HL-60 (cell line): ENCODE measurements at places on chromosomes 7 and 10.

GRCh38 chr10:47447705-47448104 is 36.2 kb downstream of the ANXA8 start:
- DNase-seq: no peak

GRCh38 chr7:133053321-133053891 is 28.5 kb downstream of the CHCHD3 start:
- DNase-seq: no peak

DNA sequence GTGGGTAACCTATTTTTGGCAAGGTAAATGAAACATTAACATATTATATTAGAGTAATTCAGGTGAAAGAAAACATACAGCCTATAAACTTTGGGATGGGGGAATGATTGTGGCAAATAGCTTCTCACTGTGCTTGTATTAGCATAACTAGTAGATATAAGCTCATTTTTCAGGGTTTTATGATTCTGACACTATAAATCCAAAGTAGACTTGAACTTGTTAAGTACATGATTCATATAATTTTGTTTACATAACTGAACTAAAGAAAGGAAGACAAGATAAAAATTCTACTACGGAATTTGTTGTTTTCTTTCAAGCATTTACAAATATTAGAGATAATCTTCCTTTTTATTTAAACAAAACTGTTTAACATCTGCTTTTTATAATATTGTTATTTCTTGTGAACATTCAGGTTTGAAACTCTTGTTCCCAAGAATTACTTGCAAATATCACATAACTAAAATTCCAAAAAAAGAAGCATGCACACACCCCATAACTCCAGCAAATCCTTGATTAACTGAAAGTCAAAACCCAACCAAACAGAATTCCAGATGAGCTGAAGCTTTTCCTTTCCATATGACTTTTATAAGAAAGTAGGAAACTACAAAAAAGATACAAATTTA is 142.3 kb downstream of the JAZF1 start:
- DNase-seq: no peak

DNA sequence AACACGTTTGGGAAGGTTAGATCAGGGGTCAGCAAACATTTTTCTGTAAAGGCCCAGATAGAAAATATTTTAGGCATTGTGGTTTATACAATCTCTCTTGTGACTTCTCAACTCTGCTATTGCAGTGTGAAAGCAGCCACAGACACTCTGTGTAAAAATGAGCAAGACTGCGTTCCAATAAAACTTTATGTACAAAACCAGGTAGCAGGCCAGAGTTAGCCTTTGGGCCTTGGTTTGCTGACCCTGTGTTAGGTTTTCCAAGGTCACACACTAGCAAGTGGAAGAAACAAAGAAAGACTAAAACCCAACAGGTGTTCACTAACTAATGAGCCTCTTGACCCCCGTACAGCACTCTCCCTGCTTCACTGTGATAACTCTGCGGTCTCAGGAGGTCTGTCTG is 14.9 kb upstream of the PAXIP1 start:
- no peak for DNase-seq

DNA sequence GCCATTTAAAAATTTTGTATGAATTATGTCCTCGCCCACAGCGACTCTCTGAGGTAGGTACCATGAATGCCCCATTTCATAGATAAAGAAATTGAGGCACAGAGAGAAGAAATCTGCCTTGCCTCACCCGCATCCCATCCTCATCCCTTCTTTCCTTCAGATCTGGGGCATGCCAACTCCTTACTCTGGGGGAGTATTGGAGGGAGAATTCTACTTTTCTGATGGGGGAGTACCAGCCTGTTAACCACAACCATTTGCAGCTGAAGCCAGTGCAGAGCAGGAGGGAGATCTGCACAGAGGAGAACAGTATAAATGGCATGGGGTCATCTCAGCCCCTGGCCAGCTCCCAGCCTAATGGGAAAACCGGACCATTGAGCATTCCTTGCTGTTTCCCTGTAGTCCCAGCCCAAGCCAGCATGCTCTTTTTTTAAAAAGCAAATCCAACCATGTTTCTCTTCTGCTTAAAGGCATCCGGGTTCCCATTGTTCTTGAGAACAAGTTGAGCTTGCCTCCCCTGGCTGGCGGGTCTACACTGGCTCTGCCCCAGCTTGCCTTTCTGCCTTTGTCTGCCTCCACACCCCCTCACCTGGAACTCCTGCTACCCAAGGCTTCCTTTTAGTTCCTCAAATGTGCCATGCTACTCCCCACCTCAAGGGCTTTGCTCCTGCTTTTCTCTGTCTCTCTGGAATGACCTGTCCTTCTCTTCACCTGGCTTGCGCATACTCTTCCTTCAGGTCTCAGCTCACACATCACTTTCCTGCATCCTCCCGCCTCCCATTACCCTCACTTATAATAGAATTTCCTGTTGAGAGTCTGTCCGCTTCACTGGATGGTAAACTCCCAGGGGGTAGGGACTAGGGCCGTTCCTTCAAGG is 8.8 kb upstream of the ZNF503 start:
- DNase-seq: no peak

- DNase-seq: no peak
These were observed 232.8 kb downstream of the GLRX3 start for GRCh38 chr10:130368761-130369560.

DNA sequence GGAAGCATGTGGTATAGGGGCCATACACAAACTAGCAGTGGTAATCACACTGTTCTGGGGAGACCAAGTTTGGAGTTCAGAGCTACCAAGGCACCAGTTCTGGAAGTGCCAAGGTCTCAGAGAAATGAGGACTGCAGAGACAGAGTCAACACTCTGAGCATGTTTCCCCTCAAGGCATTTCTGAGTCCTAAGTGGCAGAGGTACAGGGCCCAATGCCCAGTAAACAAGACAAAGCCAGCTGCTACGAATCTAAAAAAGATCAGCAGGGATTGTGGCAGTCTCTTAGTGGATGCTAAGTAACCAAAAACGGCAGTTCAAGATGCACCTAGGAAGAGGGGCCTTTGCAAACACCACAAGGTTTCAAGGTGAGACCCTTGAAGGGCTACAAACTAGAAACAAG is 271.9 kb downstream of the TNS3 start:
- DNase-seq: no peak

DNA sequence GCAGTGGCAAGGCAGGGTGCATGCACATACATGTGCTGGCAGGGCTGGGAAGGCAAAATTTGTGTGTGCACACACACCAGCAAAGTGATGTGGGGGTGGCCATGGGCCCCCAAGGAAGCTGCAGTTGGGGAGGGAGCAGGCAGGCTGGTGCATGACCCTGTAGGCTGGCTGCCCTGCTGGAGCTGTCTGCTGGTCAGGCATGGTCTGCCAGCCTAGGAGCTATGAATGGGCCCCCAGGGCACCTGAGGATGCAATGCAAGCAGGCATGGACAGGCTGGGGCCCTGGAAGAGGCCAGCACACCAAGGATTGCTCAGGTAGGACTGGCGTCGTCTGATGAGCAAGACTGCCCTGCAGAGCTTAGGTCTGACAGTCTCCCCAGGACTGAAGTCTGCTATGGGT is 18.2 kb upstream of the PPP1R3A start:
- no peak for DNase-seq

DNA sequence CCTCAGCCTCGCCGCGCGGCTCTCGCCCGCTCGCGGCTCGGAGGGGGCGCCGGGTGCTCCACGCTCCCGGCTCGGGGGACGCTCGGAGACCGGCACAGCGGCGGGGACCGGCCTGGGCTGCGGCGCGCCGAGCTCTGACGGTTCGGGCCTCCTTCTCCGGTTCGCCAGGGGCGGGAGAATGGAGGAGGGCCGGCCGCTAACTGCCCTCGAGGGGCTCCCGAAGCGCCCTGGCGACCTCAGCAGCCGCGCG is 232 bp upstream of the GRID1 start:
- DNase-seq: no peak

GRCh38 chr10:91287276-91287675 is 66.8 kb downstream of the PCGF5 start:
- no peak for DNase-seq

DNA sequence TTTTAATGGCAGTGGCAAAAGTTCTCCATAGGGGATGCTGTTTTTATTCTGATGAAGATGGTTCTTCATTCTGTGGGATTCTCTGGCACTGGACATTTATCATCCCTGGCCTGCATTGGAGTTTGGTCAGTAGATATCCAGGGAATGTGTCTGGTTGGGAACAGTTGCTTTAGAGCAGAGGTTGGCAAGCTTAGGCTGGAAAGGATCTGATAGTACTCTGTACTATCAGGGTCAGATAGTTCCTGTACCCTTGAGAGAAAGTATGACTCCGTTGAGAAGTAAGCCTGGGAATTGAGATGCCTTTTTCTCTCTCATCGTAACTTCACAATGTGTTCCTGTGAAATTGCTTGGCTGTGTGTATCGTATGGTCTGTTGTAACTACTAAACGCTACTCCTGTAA is 244.1 kb downstream of the POLR1F start:
- no peak for DNase-seq

- DNase-seq: peak; percentile 6
These were observed 120.1 kb downstream of the ELAPOR2 start for GRCh38 chr7:86939197-86939814.

DNA sequence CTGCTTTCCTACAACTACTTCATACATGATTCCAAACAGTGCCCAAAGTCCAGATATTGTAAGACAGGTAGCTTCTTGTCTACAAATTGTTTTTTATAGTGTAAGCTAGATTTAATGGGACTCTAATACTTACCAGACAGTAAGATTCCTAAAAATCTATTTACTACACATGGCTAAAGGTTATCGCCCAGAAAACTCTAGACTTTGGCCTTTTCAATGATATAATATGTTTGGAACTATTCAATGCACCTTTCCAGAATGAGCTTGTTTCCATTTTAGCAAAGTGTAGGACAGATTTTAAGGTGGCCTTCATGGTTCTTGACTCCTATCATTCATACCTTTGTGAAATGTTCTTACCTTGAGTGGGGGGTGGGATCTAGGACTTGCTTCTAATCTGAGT is 951.0 kb downstream of the SORCS1 start:
- DNase-seq: no peak

- DNase-seq: no peak
These were observed 1083.4 kb upstream of the LRRN3 start for GRCh38 chr7:110007320-110008063.

DNA sequence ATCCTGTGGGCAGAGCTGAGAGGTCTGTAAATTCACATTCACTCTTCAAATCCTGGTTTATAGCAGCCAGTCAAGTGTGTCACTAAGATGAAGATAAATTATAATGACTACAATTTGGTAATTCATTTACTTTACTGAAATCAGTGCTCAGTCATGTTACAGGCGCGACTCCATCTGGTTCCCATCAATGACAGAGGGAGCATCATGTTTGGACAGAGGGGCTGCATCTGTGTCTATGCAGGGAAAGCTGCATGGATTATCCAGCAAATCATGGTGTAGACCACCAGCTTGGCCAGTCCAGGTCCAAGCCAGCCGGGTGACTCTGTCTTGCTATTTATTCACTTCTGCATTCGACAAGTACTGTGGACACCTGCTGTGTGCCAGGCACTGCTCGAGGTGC is 214.1 kb upstream of the ZNF32 start:
- DNase-seq: no peak

- DNase-seq: no peak
These were observed 17.8 kb downstream of the CAV1 start for GRCh38 chr7:116542618-116543017.

- no peak for DNase-seq
These were observed 380.9 kb downstream of the PARD3 start for GRCh38 chr10:34434119-34434594.

- no peak for DNase-seq
These were observed 668.2 kb downstream of the KCNMA1 start for GRCh38 chr10:76969366-76969948.

GRCh38 chr7:15396210-15397158 is 165.3 kb downstream of the AGMO start:
- DNase-seq: no peak

- DNase-seq: no peak
These were observed 75.5 kb upstream of the CAPZA2 start for GRCh38 chr7:116786791-116787443.

DNA sequence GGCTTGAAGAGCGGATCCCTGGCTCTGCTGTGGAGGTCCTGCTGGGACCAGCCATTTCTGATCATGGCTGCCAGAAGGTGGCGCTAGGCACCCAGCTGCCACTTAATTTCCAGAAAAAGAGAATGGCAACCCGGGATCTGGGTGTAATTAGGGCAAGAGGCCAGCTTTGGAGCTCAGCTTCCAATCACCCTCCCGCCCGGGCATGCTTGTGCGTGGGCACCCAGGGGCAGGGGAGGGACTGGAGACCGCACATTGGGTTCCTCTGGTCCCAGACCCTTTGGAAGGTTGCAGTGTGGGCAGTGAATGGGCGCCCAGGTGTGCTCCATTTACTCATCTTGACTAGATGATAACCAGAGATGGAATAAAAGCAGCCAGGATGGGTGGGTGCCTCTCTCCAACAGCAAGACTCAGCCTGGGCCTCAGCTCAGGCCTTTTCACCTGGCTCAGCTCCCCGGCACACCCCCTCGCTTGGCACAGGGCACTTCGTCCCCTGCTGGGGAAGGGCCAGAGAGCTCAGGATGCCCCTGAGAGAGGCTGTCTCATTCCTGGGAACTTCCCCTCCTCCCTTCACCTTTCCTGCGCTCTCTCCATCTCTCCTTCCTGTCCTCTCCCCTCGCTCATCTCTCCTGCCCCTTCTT is 14.7 kb downstream of the FAM241B start:
- DNase-seq: peak; percentile 40

- DNase-seq: no peak
These were observed 16.6 kb downstream of the C7orf33 start for GRCh38 chr7:148607151-148607661.

DNA sequence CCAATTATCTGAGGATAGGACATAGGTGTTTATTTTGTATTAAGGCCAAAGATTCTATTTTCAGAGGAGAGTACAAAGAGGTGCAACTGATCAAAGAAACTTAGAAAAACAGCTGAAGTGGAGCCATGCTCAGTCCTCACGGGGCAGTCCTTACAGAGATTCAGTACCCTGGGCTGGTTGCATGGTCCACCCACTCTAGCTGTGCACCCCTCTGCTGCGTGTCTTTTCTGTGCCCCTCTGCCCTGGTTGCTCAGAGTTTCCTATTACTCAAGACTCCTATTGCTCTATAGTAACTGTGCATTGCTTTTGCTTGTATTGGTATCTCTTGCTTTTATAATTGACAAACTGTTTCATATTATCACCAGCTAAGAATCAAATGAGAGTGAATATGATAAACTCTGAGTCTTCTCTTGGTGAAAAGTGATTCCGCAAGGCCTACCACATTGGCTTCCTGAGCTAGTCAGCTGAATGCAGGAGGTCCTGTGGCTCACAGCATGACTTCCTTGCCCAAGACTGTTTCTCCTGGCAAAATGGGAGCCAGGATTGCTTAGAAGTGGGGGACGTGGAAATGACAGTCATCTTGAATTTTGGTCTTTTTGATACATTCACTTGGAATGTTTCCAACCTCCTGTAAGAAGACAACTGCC is 137.0 kb downstream of the GLCCI1 start:
- no peak for DNase-seq
